ENCODE measurements at places on chromosomes 12 and 14. TPM values are rescaled to one million over a fixed set of nuclear protein-coding genes. Genes with fewer than 3 reads are reported as not detected.

The OASL gene
- 0.44 TPM for total RNA-seq

DNA sequence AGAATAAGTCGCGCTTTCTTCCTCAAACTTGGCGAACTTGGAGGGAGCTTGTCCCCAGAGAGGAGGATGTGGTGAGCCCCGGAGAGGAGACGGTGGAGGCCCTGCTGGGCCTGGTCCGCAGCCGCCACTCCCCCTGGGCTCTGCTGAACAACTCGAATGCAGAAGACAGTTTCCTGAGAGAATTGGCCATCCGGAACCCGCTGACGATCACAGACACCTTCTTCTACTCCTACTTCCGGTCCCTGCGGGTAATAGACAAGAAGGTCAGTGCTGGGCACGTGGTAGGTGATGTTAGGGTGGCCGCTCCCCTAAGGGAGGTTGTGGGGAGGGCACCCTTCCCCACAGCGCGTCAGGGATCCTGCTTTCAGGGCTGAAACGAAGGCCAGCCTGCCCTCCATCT, 1.6 kb downstream of the LRRC43 start:
- DNase-seq: no peak

DNA sequence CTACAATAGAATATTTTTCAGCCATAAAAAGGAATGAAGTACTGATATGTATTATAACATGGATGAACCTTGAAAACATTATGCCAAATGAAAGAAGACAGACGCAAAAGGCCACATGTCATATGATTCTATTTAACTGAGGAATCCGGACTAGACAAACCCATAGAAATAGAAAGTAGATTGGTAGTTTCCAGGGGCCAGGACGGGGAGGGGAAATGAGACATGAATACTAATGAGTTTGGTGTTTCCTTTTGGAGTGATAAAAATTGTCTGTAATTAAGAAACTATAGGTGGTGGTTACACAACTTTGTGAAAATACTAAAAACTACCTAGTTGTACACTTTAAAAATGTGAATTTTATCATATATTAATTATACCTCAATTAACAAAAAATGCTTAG, 247.6 kb downstream of the BCAT1 start:
- DNase-seq: no peak

The PSME1 gene
- total RNA-seq: 130 TPM

All from tibial nerve (tissue), 4 donors.